ENCODE measurements at places on chromosomes 11 and 22.
A peak's percentile ranks its signal among the peaks of the same experiment; 100 is the strongest.

- DNase-seq, result no peak
Measured at GRCh38 chr22:36546932-36547331, 18.0 kb upstream of the EIF3D start.

- DNase-seq, result no peak
Measured at GRCh38 chr22:17514084-17514483, 49.2 kb upstream of the SLC25A18 start.

DNA sequence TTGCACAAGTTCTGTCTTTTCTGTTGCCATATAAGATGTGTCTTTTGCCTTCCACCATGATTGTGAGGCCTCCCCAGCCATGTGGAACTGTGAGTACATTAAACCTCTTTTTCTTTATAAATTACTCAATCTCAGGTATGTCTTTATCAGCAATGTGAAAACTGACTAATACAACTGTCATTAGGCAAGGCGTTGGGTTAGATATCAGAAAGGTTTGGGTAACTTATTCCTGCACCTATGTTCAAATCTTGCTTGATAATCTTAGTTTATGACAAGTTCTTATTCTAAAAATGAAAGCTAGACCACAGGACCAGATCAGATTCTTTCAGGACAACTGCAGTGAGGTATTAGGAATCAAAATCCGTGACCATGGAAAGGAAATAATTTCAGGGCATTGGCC, 160.6 kb upstream of the BDNF start:
- DNase-seq, result no peak

- no peak for DNase-seq
Measured at GRCh38 chr11:117906710-117907109, 22.5 kb downstream of the TMPRSS13 start.

DNA sequence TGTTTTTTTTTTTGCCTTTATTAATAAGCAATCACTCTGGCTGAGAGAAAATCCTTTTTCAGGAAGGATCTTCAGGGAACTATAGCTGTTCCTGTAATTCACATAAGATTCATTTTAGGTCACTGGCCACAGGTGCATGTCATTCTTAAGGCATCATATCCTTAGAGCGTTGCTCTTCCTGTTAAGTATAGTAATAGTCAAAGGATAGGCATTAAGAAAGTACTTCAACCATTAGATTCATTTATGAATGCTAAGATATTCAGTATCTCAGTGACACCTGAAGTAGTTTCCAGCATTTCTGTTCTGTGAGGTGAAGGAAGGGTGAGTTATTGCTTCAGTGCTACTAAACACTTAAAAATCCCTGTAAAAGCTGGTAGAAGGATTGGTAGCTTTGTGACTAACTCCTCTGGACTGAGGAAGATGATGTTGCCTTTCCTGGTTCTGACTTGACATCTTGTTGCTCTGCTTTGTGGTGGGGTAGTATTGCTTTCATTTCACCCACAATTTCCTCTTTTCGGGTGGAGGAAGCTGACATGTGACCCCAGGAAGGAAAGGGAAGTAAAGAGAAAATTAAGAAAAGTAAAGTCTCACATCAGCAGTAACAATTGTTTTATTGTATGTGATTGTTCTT, 34.7 kb downstream of the RNF169 start:
- DNase-seq, result no peak

DNA sequence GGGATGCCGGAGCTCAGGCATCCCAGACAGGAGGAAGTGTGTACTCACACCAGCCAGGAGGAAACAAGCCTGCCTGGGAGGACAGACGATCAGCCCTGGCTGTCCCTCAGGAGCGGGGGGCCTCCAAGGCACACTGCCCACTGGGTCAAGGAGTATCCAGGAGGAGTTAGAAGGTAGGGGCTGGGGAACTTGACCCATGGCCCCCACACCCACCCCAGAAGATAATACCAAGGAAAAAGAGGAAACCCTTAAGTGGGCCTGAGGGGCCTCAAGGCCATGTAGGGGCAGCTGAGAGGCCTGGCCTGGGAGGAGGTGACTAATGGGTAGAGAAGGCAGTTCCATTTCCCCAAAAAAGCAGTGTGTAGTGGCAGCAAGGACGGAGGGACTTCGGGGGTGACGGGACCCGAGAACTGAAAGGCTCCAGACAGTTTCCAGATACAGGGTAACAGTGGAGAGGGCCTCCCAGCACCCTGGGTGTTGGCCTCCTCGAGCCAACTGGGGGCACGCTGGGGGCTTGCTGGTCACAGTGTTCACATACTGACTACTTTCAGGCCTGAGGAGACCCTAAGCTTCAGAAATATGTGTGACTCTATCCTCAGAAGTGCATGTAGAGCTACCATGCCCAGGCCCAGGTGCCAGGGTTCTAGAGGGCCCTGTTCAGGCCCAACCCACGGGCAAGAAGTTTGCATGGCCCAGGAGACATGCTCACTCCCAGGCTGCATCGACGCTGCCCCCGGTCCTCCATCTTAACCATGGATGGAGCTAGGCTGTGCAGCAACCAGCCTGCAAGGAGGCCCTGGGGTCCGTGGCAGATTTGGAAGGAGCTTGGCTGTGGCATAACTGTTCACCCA, 75.7 kb upstream of the PITPNB start:
- no peak for DNase-seq

DNA sequence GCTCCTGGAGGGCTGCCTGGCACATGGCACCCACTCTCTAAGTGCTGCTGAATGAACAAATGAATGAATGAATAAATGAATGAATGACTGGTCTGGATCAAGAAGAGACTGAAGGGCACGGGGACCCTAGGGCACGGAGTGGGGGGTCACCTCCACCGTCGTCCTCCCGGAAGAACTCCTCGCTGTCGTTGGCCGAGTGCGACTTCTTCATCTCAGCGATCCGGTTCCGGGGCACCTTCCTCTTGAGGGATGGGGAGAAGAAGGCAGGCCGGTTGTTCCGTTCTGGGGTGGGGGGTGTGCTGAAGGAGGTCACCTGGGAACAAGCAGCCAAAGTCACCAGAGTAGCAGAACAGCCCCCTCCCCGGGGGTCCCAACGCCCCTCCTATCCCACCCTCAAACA, 36.0 kb downstream of the NUP50 start:
- DNase-seq, result no peak

- DNase-seq, result no peak
Measured at GRCh38 chr22:32862936-32863661, 61.6 kb downstream of the TIMP3 start.

DNA sequence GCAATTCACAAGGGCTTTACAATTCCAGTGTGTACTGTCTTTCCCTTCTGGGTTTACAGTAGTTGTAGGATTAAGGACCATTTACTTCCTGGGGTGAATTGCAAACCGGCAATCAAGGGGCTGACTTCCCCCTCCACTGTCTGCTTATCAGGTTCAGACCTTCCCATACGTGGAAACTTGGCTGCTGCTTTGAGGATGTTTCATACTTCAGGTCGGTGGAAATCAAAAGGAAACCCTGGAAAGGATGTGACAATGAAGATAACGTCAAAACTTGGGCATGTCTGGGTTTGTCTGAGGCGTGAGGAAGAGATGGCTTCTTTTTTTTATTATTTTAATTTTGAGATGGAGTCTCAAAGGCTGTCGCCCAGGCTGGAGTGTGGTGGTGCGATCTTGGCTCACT, 2.1 kb upstream of the RTCB start:
- no peak for DNase-seq

DNA sequence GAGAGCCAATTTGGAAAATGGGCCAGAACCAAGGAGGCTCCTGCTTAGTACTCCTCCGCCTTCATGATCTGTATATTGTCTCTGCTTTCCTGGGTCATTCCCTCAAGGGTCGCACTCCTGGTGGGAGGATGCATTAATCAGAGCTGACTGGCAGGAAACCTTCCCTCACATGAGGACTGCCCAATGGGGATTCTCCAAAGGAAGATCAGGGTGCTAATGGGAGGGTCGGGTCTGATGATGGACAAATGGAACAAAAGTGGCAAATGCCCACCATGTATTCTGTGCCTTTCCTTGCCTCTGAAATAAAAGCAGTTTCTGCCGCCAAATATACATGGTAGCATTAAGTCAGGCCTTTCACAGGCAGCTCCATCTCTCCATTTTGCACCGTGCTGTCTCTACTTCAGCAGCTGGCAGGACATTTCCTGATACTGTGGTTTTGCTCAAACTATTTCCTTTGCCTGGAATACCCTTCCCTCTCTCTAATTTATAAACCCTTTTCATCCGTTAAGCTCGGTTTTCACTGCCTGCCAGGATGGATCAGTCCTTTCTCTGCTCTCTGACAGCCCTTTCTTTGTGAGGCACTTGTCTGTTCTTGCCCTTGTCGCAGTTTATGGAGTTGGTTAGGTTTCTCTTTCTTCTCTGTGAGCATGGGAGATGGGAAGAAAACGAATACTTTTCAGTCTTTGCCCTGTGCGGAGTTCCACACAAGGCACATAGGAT, 13.5 kb downstream of the SREBF2 start:
- DNase-seq, result peak; percentile 17

DNA sequence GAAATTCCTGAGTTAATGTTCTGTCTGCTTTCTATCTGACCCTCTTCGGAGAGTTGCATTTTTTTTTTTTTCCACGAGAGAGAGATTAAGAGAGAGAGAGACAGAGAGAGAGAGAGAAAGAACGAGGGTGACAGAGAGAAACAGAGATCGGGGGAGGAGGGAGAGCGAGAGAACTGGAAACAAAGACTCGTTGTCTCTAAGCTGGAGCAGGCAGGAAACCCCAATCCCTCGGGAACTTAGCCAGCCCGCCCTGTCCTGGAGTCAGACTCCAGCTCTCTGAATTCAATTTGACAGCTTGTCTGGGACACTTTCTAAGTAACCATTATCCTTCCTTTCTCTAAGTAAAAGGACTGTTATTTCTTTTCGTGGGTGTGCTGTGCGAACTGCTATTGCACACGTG, 76.9 kb downstream of the KCNJ1 start:
- no peak for DNase-seq

- no peak for DNase-seq
Measured at GRCh38 chr22:29053048-29053702, 8.5 kb downstream of the C22orf31 start.

GRCh38 chr22:35021161-35021560, 44.8 kb upstream of the ISX start:
- DNase-seq, result no peak

DNA sequence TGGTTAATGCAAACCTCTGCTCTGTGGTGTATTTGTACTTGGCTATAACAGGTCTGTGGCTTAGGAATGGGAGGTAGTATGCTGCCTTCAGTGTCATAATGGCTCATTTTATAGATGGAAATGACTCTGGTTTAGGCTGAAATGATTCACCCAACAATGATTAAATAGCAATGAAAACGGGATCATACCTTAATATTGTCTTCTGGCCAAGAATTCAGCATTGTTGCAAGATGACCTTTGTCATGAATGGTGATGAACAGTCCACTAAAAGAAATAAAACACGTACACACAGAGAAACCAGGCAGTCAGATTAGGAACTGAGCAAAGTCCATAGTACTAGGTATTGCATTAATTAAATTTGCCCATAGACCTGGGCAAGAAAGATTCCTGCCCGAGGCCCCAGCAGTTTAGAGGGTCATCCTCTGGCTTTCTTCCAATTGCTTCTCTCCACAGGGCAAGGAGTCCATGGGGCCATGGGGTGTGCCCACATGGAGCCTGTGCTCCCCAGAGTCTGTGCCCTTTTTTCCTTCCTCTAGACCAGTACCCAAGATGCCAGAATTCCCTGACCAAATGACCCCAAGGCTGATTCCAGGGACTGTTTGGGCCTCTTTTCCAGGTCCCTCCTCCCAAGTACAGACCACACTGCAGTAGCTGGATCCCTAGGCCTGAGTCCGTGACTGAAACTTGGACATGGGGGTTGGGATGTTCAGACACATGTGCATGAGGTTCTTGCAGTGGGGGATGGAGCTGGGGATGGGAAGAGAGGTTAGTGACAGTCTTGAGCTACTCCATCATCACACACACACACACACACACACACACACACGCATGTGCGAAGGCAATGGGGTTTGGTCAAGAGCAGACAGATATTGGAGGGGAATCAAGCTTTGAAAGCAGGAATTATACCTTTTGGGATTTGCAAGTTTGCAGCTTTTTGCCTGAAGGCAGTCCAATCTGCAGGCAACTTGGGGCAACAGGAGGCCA, 134.2 kb downstream of the CCDC81 start:
- DNase-seq, result no peak

- DNase-seq, result no peak
Measured at GRCh38 chr11:118027694-118028093, 41.5 kb downstream of the IL10RA start.

GRCh38 chr22:20625270-20625669, 117.9 kb downstream of the MED15 start:
- no peak for DNase-seq

DNA sequence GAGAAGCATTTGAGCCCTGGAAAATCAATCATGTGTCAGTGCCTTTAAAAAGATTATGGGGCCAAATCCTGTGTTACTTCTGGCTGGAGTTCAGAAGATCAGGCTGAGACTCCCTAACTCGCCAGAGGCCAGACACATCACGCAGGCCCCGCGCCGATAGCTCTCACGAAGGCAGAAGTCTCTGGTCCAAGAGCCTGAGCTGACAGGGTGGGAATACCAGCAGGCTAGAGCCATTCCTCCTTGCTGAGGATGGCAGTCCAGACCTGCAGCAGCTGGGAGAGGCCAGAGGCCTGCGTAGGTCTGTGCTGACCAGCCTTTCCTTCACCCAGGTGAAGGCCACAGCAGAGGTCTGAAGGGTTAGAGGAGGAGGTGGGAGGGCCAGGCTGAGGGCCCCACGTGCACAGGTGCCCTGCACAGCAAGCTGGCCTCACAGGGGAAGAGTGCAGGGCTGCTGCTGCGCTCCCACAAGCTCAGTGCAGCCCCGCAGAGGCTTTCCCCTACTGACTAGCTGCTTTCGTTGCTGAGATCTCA, 52.9 kb downstream of the ST14 start:
- DNase-seq, result peak; percentile 20

DNA sequence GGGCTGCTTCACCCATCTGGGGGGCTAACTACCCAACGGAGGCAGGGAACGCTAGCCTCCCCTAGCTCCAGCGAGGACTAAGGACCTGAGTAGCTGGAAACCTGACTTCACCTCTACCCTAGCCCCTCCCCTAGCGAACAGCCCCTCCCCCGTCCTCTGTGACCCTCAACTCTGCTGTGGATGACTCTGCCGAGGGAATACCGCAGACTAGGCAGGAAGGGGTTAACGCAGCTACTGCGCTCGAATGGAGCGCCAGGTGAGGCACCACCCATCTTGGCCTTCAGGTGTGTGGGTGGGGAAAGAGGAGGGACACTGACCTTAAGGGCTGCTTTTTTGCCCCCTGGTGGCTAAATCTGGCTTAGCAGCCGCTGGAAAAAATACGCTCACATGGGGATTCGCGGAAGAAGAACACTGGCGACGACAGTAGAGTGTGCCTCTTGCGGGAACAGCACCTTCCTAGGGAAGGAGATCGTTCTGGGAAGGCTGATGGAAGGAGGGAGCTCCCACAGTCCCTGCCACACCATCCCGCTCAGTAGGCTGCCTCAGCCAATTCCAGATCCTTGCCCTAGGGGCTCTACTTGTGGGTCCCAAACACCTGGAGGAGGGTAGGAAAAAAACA, 4.5 kb upstream of the BCL9L start:
- peak; percentile 88 for DNase-seq
